ENCODE measurements at places on chromosomes 2 and 18.

- DNase-seq: no peak
Measured at GRCh38 chr2:85019121-85019520, 48.2 kb downstream of the KCMF1 start.

DNA sequence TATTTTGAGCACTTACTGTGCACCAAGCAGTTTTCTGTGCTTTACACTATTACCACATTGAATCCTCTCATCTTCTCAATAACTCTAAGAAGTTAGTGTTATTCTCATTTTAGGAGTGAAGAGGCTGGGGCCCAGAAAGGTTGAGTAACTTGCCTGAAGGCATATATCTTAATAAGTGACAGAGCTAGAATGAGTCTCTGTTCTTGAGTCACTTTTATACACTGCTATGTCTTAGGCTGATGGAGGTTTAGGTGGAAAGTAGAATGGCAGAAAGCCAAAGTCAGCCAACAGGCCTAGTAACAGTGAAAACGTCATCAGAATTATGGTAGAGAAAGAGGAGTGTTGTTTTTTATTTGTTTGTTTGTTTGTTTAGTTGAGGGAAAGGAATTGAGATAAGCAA is 27.9 kb upstream of the RPE start:
- no peak for DNase-seq

GRCh38 chr18:46399303-46399702 is 257.7 kb downstream of the LOXHD1 start:
- no peak for DNase-seq

DNA sequence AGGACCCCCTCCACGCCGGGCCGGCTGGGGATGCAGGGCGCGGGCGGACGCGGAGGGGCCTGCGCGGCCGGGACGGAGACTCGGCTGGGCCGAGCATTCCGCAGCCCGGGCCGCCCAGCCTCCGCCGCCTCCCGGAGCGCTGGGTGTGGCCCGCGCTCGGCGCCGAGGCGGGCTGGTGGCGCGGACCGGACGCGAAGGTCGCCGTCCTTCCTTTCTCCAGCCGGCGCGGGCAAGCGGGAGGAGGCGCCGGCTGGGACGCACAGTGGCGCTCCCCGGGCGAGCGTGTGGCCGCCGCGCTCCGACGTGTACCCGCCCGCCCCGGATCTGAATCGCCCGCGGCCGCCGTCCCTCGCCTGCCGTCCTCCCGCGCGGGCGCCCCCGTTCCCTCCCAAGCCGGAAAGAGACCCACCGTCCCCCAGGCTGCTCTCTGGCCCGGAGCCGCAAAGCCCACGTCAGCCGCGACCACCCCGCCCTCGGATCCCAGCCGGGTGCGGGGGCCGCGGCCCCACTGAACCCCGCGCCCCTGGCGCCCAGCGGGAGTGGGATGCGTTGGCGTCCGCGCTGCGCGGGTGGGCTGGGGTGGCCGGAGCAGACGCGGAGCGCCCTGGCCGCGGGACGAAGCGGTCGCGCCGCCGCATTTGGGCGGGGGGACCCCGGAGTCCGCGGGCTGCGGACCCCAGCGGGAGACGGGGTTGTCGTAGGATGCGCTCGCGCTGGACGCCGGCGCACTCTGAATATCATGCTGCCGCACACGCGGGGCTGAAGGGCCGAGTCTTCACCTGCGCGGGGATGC is 634 bp downstream of the SPATS2L start:
- peak; percentile 11 for DNase-seq

- DNase-seq: no peak
Measured at GRCh38 chr18:9539283-9539682, 64.0 kb downstream of the RALBP1 start.

- peak; percentile 41 for DNase-seq
Measured at GRCh38 chr2:178191004-178191508, 3.3 kb upstream of the OSBPL6 start.

DNA sequence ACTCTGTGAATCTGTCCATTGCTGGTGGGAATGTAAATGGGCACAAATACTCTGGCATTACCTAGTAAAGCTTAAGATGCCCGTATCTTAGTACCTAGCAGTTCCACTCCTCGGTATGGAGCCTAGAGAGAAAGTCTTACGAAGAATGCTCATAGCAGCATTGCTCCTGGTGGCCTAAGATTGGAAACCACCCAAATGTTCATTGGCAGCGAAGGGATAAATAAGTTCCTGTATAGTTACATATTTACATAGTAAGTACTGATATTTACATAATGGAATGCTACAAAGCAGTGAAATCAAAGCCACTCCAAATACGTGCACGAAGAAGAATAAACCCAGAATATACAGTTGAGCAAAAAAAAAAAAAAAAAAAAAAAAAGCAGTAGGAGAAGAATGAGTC is 46.7 kb upstream of the PDIA6 start:
- DNase-seq: no peak

GRCh38 chr2:234607691-234608090 is 110.8 kb upstream of the ARL4C start:
- DNase-seq: no peak

DNA sequence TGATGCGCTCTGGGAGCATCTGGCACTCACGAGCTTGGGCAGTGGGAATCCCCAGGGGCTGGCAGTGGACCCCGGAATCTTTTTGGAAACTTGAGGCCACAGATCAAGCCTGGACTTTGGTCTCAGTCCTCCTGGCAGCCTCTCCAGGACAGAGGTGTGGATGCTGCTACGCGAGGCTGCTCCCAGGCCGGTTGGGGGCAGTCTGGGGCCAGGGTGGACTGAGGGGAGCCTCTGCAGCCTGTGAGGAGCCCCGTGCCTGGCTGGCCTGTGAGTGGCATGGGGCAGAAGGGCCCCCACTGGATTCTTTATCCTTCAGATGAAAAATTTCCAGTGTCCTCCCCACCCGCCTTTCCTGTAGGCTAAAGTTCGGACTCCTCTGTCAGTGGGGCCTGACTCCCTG is 12.7 kb upstream of the DES start:
- DNase-seq: no peak

- DNase-seq: no peak
Measured at GRCh38 chr18:79381811-79382311, 13.9 kb upstream of the NFATC1 start.

DNA sequence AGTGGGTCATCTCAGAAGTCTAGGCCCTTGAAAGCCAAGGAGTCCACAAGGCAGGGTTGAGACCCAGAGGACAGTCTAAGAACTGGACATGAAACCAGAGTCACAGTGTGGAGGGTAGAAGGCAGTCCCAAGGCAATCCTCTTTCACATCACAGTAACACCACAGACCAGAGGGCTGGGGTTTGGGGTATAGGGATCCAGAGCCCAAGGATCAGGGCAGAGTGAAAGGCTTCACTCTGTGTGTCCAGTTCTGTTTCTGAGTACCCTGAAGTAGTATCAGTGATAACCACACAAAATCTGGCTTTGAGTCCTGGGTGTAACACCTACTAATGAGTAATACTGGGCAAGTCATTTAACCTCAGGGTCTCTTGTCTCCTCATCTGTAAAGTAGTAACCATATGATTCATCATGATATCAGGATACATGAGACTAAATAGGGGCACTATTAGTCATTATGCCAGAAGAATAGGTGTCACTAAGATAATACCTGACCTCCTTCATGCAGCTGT is 91.0 kb downstream of the ICA1L start:
- DNase-seq: no peak

GRCh38 chr2:42050010-42050702 is 2.3 kb downstream of the PKDCC start:
- no peak for DNase-seq

DNA sequence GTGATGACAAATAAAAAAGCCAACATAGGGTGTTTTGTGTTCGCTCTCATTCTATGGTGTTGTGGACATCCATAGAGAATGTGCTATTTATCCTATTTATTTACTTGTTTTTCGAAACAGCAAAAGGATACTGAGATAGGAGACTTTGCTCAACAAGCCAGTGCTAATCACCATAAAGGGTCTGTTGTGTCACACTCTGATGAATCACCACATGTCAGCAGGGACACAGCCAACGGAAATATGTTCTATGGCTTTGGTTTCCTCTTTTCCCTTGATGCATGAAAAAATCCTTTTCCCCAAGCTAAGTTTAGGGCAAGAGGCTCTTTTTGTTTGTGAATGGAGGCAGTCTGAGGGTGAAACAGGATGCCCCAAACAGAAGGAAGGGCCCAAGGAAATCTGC is 154.3 kb downstream of the RNF152 start:
- DNase-seq: no peak

- peak; percentile 54 for DNase-seq
Measured at GRCh38 chr18:48663931-48664847, 125.4 kb downstream of the CTIF start.

DNA sequence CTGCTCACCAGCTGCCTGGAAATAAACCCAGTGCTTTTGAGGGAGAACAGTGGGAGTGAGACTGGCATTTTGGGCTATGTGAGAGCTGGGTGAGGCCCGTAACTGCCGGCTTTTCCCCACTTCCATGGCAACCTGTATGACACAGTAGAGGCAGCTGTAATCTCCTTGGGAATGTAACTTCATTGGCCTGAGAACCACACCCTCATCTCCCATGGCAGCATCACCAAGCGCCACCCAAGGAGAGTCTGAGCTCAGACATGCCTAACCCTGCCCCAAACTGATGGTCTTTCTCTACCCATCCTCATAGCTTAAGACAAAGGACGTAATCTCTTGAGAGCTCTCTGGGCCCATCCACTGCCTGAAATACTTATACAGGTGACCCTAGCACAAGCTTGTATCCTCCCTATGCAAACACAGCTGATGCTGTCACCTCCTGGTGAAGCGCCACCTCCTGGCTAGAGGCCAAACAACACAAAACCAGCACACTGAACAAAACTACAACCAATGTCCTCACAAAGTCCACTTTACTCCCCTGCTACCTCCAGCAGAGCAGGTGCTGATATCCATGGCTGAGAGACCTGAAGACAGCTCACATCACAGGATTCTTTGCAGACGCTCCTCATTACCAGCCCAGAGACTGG is 763.4 kb upstream of the NRXN1 start:
- no peak for DNase-seq

DNA sequence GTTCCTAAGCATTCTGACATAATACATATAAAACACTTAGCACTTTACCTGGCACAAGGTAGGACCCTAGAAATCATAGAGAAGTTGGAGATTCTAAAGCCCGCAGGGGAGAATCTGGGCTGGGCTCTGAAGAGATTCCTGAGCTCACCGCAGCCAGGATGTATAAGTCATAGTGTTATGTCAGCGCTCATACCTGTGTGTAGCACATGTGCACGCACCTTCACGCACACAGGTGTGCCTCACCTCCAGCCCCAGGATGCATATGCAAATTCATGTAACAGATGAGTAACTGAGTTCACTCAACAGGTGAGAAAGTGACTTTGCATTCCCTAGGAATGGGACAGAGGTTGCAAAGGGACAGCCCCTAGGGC is 7.9 kb upstream of the SDC1 start:
- no peak for DNase-seq

- no peak for DNase-seq
Measured at GRCh38 chr2:81171447-81171846, 866.9 kb upstream of the LRRTM1 start.

- no peak for DNase-seq
Measured at GRCh38 chr2:64838817-64839216, 150.4 kb upstream of the SLC1A4 start.

- no peak for DNase-seq
Measured at GRCh38 chr2:156704617-156705016, 268.4 kb downstream of the GPD2 start.

GRCh38 chr2:24332791-24333540 is 27.4 kb downstream of the ITSN2 start:
- DNase-seq: no peak

- no peak for DNase-seq
Measured at GRCh38 chr2:212135739-212136138, 402.9 kb downstream of the ERBB4 start.

DNA sequence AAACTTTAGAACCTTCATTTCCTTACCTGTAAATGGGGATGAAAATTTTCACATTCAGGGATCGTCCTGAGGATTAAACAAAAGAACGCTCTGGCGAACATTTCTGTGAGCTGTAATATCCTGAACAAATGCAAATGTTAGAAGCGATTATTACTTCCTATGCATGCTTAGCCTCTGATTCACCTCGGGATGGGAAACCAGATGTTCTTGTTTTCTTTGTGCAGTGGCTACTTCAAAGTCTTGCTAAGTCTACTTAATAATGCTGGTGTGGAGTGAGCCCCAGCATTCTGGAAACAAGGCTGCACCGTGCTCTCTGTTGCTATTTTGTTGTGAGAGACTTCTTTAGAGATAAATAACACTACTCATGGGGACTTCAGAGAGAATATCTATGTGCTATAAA is 119.1 kb upstream of the PELI1 start:
- no peak for DNase-seq

DNA sequence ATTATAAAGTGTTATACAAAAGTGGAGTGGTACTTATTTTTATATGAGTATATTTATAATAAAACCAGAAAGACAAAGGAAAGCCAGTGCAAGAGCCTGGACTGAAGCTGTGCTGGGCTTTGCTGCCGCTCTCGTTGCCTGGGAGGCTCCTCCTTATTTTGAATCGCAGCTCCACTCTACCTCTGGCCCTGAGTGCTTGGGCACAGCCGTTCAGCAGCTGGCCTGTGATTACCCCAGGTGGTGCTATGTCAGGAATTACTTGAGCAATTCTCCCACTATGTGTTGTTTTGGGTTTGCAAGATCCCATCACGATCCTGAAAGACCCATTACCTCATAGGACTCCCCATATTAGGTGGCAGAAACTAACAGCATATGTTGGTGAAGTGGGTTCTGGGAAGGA is 53.0 kb upstream of the LCLAT1 start:
- DNase-seq: no peak

- no peak for DNase-seq
Measured at GRCh38 chr2:79717364-79718007, 204.6 kb downstream of the CTNNA2 start.

- DNase-seq: no peak
Measured at GRCh38 chr2:56483081-56483480, 299.3 kb downstream of the CCDC85A start.

GRCh38 chr2:103959174-103960128 is 894.5 kb upstream of the POU3F3 start:
- DNase-seq: no peak

- DNase-seq: no peak
Measured at GRCh38 chr2:71069376-71069775, 928 bp downstream of the NAGK start.

- DNase-seq: no peak
Measured at GRCh38 chr2:19086231-19086651, 272.2 kb downstream of the OSR1 start.

DNA sequence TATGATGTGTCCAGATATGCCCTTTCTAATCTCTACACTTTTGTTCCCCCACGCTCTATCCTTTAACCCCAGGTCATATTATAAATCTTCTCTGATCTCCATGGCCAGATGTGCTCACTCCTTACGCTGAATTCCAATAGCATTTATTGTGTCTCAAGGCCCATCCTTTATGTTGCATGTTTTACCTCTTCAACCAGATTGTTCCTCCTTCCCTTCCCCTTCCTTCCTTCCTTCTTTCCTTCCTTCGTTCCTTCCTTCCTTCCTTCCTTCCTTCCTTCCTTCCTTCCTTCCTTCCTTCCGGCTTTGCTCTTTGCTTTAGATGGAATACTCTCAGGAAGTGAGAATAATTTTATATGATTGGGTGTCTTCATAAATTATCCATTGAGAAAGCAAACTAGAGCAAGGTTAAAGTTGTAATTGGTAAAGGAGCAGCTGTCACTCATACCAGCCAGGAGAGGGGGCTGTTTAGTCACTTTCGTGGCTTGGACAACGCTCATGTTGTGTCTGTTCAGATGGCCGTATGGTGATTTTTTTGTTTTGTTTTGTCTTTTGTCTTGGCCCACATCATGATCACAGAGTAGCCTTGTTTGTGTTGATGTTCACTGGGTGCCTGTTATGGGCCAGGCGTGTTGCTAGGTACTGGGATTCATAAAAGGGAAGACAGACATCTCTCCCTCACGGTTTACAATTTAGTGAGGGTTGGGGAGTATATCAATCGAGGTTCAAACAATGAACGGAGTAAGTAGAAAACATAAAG is 68.0 kb downstream of the DAW1 start:
- no peak for DNase-seq
